ENCODE measurements at places on chromosomes 1 and 21.

GRCh38 chr1:92883297-92883696 is 51.5 kb downstream of the RPL5 start:
- no peak for DNase-seq

DNA sequence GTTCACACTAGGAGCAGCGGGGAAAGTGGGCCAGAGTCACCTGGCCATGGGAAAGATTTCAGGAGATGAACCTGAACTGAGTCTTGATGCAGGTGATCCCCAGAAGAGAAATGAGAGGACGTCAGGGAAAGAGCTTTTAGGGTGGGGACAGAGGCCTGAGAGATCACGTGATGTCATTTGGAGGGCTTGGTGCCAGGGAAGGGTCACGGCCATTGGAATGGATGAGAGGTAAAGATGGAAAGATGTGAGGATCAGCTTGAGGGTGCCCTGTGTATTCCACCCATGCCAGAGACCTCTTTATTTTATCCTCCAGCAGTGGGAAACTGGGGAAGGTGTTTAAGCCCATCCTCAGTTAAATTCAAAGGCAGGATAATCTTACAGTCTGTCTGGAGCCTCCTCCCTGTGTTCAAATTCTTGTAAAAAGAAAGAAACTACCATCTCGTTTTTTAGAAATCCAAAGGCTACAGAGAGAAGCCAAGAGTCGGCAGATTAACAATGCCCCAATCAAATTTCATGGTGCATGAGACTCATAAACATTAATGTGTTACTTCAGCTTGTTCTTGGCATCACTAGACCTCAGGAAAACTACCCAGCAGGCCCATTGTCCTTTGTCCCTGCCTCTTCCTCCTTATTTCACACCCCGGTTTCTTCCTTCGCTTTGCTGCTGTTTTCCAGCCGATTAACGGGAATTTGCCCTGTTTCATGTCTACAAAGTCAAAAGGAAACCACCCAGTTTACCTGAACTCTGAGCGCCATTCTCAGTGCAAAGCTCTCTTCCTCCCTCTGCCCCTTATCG is 93.1 kb upstream of the LRRC8D start:
- DNase-seq, result no peak

- no peak for DNase-seq
These were observed 28.0 kb downstream of the NUAK2 start for GRCh38 chr1:205293350-205294074.

GRCh38 chr1:172903581-172904220 is 147.0 kb downstream of the TNFSF18 start:
- no peak for DNase-seq

DNA sequence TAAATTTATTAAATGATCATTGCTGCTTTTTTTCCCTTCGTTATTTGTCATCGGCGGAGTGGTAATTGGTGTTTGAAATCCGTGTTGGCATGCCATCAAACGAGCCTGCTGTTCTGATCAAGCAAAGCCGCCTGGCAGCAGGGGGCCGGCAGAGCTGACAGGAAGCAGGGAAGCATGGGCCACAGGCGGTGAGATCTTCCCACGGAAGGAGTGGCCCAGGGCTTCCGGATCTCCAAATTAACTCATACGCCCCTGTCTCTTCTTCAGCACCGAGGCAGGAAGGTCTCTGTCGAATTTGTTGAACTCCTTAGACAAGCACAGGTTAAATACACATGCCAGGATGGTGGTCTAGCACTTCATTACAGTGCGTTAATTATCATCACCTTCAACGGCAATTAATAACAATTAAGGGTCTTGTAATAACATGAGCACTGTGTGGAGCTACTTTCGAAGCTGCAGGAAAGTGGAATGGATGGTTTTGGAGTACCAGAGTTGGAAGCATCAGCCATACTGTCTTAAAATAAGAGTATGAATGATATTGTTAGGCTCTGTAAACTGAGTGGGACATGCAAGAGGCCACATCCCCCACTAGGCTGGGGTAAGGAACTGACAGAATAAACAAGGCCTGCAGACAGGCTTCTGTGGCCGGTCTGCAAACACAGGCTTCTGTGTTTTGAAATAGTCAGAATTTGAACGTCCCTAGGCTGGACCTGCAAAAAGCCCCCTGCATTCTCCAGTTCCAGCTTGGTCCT is 199.4 kb upstream of the DAB1 start:
- no peak for DNase-seq

- DNase-seq, result no peak
These were observed 12.6 kb upstream of the LAPTM5 start for GRCh38 chr1:30770150-30770549.

DNA sequence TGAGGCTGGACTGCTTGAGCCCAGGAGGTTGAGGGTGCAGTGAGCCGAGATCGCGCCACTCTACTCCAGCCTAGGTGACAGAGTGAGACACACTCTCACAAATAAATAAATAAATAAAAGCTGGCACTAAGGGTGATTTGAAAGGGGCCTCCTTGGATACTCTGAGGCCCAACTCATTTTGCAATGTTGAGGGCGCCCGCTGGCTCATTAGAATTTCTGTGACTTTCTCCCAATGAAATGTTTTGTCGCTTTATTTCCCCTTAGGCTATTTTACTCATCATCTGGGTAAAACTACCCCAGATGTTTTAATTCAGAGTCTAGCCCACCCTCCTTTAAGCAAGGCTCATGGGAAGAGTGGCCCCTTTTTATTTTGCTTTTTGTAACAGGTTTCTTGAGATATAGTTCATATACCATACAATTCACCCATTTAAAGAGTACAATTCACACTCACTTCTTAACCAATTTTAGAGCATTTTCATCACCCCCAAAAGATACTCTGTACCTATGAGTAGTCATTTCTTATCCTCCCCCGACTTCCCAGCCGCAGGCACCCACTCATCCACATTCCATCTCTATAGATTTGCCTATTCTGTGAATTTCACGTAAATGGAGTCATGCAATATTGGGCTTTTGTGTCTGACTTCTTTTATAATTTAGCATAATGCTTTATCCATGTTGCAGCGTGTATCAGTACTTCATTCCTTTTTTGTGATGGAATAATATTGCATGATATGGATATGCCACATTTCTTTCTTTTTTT is 259.1 kb downstream of the KAZN start:
- no peak for DNase-seq

DNA sequence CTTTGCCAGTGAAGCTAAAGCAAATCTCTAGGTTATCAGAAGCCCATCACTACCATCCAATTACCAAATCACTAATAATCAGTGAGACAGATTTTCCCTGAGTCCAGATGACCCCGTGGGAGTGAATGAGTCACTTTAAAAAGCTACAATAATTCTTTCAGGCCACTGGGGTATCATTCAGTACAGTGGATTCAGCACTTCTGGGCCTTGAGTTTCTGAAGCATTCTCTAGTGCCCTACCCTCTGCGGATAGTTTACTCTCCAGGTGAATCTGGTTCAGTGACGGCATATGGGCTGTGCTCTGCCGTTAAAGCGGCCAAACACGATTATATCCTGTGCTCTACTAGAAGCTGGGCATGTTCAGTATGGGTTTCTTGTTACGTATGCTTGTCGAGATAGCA is 26.1 kb downstream of the NR5A2 start:
- no peak for DNase-seq

DNA sequence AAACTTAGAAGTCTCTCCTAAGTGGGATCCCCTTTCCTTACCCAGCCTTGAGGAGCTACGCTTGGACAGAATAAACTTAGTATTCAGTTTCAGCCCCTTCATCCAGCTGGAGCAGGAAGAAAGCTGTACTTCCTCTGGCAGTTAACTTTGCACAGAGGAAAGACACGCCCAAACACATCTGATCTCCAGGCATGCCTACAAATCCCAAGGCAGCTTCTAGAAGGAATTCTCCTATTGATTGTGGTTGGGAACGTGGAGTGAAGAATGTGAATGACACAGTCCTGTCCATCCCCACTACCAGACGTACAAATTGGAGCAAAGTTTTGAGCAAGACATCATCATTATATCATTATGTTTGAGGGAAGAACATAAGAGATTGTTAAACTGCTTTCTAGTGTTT is 6.6 kb upstream of the AK4 start:
- no peak for DNase-seq

- DNase-seq, result no peak
These were observed 163.2 kb upstream of the CSF3R start for GRCh38 chr1:36645867-36646266.

DNA sequence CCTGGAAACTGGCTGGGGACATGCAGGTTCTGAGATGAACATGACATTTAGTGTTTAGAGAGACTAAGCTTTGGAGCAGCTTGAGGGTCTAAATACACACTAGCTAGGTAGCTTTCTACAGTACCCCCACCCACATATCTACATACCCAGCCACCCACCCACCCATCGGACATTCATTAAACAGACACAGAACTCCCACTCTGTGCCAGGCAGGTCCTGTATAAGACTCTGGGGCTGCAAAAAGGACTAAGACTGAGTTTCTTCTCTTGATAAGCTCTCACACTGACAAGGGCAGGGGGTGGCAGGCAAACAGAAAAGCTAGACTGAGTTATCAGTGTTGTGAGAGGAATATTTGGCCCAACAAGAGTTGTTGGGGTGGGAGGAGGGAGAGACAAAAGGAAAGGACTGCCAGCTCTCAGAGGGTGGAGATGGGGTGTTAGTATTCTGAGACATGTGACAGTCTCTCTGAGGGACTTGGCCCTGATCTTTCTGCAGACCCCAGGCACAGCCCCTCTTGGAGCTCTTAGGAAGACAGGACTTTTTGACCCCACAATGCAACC is 6.8 kb downstream of the MAP7D1 start:
- DNase-seq, result no peak

DNA sequence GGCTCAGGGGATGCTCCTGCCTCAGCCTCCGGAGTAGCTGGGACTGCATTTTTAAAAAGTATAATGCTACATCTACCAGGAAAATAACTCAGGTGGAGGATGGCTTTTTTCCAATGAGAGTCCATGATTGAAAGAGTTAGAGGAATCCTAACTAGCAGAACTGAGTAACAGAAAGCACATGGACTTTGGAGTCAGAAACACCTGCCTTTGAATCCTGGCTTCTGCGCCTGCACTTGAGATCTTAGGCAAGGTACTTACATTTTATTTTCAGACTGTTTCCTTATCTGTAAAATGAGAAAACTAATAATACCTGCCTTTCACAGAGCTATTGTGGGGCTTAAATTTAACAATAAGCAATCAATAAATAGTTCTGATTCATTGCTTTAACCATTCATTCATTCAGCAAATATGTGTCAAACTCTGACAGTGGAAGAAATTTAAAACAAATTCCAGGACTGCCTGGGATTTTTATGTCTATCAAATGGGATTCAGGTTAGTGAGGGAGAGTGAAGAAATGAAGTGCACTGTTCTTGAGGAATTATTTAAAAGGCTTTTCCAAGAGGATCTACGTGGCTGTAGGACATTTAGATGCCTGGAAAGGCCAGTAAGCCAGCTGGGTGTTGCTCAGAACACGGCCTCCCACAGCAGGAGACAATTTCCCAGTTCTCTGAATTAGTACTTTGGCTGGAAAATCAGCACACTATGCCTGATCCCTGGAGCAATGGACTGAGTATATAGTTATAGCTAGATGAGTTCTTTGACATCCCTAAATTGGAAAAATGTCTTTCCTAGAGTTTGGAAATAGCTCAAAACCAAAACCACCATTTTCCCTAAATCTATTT is 12.8 kb upstream of the LBR start:
- no peak for DNase-seq

- DNase-seq, result no peak
These were observed 148.7 kb downstream of the FCRL5 start for GRCh38 chr1:157403608-157404007.

DNA sequence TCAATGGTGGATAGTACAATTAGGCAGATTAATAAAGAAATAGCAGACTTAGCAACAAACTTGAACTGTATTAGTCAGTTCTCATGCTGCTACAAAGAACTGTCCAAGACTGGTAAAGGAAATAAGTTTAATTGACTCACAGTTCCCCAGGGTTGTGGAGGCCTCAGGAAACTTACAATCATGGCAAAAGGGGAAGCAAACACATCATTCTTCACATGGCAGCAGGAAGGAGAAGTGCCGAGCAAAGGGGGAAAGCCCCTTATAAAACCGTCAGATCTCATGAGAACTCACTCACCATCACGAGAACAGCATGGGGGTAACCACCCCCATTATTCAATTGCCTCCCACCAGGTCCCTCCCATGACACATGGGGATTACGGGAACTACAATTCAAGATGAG is 27.1 kb upstream of the PDE4B start:
- no peak for DNase-seq

- DNase-seq, result no peak
These were observed 33.0 kb downstream of the AK2 start for GRCh38 chr1:33003657-33004056.

All from T-helper 9 cell (primary cell).